ENCODE measurements at places on chromosomes 3 and 15.

- peak; percentile 76 for DNase-seq
Observed at GRCh38 chr3:106333911-106334618, 465.3 kb upstream of the CBLB start.

DNA sequence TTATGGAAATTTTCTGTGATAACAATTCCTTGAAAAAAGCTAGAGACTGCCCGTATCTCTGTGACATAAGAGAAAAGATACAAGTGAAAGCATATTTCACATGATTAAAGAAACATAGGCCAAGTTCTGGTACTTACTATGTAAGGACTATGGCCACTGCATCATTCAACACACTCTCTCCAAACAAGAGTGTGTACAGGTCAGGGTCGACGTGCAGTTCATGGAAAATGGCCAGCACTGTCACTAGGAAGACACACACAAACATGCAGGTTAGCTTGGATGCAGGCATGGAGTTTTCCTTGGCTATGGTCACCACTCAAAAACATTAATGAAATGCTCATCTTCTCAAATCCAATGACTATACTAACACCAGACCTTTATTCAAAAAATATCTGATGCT is 196.2 kb downstream of the SLC9A9 start:
- no peak for DNase-seq

DNA sequence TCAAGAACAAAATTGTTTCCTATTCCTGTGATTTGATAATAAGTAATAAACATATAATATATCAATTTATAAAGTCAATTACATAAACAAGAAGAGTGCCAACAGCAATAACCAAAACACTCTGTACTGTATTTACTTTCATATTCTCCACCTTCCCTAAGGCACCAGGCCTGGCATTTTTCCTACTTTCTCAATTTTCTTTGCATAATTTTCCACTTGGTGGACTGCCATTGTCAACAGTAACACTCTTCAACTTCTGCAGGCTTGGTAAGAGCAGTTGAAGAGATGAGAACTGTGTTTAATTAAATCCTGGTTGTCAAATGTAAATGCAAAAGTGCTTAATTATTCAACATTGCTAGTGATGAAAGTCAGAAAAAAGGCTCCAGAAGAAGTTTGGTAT is 229.8 kb upstream of the PLSCR5 start:
- no peak for DNase-seq

- no peak for DNase-seq
Observed at GRCh38 chr3:193711166-193711485, 118.1 kb downstream of the OPA1 start.

Measured in stimulated activated CD4-positive, alpha-beta T cell treated with anti-CD3 and anti-CD28 coated beads, Interleukin-15, amount 100 ng/mL, for 24 hours (primary cell).